ENCODE measurements at places on chromosomes 2 and 18.

DNA sequence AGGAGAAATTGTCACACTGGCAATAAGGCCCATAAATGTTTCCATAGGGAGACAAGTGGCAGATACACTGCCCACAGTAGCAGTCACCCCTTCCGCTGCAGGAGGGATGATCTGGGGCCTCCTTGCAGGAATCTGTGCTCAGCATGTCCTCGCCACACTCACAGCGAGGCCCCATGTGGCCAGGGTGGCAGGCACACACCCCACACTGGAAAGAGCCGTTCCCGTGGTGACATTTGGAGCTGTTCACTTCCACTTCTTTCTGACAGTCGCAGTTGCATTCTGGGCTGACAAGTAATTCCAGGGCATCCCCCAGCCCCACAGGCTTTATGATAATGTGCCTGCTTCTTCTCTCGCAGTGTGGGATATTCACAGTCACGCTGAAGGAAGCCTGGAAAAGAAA lies 62.6 kb downstream of the ITGB6 start:
- DNase-seq, result no peak

- DNase-seq, result no peak
Observed at GRCh38 chr2:232632904-232633412, 446 bp upstream of the EFHD1 start.

GRCh38 chr2:214560618-214561190 lies 149.8 kb downstream of the VWC2L start:
- DNase-seq, result no peak

- DNase-seq, result no peak
Observed at GRCh38 chr2:9883897-9884296, 40.6 kb downstream of the TAF1B start.

- no peak for DNase-seq
Observed at GRCh38 chr2:211800001-211800400, 738.6 kb downstream of the ERBB4 start.

- no peak for DNase-seq
Observed at GRCh38 chr2:20027260-20027677, 14.8 kb upstream of the MATN3 start.

GRCh38 chr2:177419274-177419673 lies 26.7 kb downstream of the AGPS start:
- DNase-seq, result no peak

GRCh38 chr2:191693778-191694177 lies 15.8 kb downstream of the NABP1 start:
- DNase-seq, result no peak

- no peak for DNase-seq
Observed at GRCh38 chr2:79715338-79715737, 202.5 kb downstream of the CTNNA2 start.

DNA sequence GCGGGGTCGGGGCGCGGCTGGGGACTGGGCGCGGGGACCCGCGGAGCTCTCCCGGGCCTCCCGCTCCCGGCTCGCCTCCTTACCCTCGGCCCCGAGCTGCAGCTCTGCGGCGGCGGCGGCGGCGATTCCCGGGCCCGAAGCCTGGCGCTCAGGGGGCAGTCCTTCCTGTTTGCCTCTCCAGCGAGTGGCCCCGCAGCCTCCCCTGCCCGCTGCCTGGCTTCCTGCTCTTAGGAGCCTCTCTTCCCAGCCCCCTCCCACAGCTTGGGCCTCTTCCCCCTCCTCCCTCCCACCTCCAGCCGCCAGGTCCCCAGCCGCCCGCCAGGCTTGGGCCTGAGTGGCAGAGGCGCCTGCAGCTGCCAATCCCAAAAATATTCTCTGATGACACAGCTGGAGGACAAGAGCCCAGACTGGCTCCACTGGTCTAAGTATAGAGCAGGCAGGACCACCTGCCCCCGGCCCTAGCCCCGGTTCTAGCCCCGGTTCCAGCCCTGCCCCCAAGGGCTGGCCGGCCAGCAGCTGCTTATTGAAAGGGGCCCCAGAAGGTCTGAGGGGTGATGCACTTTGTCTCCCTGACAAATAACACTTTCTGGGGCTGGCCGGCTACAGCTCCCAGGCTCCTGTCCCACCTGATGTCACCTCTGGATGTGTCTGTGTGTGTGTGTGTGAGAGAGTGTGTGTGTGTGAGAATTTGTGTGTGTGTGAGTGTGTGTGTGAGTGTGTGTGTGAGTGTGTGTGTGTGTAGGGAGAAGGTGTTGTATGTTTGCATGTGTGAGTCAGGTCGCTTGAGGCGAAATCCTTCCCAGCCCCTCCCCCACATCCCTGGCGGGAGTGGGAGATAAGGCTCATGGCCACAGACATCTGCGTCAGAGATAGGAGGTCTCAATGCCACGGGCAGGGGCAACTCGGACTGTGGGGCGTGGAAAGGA lies at the start of gene OBSL1:
Gene OBSL1, minus strand, starts transcription at position 229 of the 926 bp plus-strand sequence. CDS start 307 bp downstream, outside the sequence.
- DNase-seq, result no peak

DNA sequence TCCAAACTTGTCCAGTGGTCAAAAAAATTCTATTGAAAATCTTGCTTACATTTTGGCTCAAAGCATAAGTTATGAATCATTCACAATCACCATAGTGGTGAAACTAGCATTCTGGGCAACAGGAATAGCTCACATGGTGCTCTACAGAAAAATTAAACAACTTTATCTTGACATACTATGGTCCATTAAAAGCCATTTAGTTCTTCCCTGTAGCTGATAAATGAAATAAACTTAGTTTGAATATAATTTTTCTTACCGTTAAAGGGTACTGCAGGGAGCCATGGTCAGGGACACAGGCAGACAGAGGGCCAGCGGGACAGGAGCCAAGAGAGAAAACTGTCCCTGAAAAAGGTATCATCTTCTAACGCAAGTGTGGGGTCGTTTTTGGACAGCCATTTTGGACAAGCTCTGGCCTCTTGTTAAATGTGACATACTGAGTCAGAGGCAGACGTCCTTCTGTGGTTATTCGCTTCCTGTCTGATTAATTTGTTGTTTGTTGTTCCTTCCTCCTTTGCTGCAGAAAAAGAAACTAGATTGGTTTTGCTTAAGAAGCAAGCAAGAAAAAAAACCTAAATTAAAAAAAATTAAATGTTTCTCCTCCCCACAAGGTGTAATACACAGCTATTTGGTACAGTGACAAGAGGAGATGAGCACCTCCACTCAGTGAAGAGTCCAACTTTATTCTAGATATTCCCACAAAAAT lies at the start of gene WIPF1:
Gene WIPF1, minus strand, starts transcription at position 460 of the 703 bp plus-strand sequence. CDS start 12,231 bp downstream, outside the sequence.
- DNase-seq, result peak; percentile 19

DNA sequence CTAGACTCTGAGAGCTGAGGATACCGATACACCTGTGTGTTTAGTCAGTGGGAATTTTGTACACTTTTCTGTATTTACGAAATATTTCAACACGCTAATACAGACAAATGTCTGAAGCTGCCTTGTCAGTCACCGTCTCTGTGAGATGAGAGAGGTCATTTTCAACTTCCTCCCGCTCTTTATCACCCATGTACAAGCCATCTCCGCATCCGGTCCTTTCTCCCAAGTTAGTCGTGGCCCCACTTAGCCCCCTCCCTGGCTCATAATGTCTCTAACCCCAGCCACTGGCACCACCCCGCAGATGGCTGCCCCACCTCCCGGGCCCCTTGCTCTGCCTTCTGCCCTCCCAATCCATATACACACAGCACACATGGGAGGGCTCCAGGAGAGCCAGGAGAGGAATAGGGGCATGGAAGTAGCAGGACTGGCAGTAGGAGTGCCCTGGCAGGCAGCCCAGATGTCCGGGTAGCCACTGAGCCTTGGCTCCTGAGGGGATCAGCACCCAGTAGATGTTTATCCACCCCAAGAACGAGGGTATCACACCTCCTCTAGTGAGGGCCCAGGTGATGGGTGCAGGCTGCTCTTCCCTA lies 2.0 kb upstream of the RUFY4 start:
- DNase-seq, result no peak

DNA sequence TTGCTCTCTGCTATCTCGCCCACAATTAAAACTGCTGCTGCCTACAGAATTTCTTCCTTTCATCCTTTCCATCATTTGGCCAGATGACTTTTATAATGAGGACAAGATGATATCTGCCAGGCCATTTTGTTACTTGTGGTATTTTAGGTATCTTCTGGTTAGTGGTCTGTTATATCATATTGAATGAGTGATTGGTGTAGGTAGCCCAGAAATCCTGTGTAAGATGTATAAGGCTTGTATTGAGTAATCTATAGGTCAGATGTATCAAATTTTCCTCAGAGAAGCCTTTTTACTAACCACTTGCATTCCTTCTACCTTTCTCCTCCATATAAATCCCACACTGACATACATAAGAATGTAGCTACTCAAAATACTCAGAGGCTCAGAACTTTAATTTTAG lies 118.3 kb downstream of the UBR3 start:
- DNase-seq, result no peak

GRCh38 chr2:144514616-144515091 lies 5.3 kb downstream of the ZEB2 start:
- no peak for DNase-seq

GRCh38 chr2:181527058-181527457 lies 69.9 kb downstream of the ITGA4 start:
- no peak for DNase-seq

GRCh38 chr18:22257022-22257543 lies 87.7 kb downstream of the GATA6 start:
- DNase-seq, result no peak

- no peak for DNase-seq
Observed at GRCh38 chr2:71730785-71731383, 277.5 kb downstream of the DYSF start.

DNA sequence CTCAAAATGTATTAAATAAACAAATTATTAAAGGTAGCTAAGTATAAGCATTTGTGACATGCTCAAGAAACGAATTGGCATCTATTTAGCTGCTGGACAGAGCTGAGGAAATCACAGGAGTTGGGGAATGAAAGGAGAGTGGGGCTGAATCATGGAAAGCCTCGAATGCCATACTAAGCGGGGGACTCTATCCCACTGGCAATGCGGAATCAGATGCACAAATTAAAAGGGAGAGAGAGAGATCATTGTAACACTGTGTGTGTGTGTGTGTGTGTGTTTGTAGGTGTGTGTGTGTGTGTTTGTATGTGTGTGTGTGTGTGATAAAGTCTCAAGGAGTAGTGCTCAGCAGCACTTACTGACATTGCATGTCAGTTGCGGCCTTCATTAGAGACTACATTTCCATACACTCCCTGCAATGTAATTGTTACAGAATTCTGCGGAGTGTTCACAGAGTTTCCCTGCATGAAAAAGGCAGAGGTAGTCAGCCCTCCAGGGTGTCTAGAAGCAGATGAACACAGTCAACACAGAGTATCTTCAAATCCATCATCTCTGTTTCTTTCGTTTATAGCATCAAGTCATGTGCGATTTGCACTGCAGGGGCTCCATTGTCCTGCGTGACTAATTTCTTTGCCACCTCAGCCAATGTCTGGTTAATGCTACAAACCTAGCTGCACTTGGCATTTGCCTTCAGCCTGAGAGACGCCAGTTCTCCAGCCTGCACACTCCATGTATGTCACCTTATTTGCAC lies 111.7 kb upstream of the CYRIA start:
- DNase-seq, result no peak

GRCh38 chr2:77664491-77664890 lies 142.3 kb upstream of the LRRTM4 start:
- no peak for DNase-seq

GRCh38 chr2:133344849-133345248 lies 223.4 kb downstream of the NCKAP5 start:
- DNase-seq, result no peak

Measured in activated naive CD4-positive, alpha-beta T cell (primary cell).